NCI-H774 (cell line): ENCODE measurements at places on chromosomes 2 and 18.

DNA sequence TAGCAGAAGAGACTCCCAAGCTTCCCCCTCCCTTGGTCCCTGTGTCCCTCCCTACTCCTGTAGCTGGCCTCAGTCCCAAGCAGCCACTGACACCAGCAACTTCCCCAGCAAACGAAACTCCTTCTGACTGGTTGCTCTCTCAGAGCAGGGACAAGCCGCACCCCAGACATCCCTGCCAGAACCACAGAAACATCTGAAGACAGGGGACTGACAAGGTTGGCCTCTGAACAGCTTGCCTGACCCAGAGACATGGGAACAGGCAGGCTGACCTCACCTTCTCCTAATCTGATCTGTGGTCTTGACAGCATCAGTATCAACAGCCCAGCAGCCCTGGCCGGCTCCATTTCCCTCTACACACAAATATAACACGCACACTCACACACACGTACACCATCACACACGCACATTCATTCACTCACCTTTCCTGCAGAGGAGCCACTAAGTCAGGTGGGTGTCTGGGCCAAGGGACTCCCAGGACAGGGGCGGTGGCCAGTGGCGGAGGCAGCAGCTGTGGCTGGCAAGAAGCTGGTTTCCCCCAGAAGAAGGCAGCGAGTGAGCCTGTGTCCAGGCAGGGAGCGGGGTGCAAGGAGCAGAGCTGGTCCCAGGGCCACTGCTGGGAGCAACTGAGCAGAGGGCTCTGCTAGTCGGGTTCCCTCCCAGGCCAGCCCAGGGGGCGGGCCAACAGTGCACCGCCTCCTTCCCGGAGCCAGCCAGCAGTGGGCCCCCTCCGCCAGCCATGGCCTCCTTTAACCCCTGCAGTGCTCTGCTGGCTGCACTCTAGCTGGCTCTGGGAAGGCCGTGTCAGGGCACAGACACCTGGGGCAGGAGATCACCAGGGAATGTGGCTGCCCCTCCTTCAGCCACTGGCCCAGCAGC, 59.1 kb downstream of the TNS1 start:
- DNase-seq: peak; percentile 58

- no peak for DNase-seq
Observed at GRCh38 chr2:71576541-71576940, 123.2 kb downstream of the DYSF start.

DNA sequence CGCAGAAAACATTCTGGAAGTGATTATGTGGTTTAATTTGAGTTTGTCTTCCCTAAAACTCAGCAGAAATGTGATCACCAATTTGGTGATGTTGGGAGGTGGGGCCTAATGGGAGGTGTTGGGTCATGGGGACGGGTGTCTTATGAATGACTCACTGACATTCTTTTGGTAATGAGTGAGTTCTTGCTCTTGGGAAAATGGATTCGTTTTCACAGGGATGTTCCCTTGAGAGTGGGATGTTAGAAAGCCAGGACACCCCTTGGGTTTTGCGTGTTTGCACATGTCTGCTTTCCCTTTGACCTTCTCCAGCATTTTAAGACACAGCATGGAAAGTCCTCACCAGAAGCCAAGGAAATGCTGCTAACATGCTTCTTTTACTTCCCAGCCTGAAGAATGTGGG, 321.5 kb upstream of the NT5C1B start:
- no peak for DNase-seq

DNA sequence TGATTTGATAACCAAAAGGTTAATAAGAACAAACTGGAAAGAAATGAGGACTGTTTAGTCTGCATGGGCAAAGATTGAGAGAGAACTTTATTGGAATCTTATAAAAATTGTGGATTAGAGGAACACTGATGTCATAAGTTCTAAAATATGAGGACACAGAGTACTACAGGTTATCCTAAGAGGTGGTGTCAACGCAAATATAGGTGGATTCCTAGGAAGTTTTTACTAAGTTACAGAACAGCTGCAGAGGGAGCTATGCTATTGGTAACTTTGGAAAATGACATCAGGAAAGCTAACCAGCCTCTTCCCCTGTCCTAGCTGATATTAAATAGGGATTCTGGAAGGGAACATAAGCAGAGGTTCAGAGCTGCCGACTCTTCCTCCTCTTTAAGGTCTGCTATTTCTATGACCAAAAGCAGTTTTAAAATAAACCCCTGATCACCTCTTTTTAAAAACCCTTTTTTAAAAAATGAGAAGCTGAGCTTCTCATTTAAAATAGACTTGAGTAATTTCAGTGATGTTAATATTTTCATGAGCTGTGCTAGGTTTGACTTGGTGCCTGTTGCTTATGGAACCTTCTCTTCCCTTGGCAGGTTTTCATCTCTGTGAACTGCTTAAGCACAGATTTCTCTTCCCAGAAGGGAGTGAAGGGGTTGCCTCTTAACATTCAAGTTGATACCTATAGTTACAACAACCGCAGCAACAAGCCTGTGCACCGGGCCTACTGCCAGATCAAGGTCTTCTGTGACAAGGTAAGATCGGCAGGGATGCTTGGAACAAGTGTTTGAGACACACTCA, 34.2 kb downstream of the GRHL1 start:
- no peak for DNase-seq

DNA sequence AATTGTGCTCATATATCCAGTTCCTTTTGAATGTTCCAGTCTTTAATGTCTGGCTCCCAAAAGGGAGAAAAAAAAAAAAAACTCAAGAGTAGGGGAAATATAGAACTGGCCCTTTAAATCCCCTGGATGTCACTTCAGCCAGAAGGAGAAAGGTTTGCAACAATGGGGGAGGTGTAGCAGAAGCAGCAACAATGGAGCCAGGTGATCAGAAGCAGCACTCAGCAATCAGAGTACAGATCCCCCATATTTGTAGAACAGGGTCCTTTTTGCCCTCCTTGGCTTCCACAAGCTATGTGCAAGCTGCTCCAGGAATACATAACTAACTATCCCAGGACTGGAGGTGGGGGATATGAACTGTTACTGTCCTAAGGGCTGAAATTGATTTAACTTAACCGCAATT, 25.8 kb upstream of the ZNF397 start:
- peak; percentile 5 for DNase-seq

- DNase-seq: no peak
Observed at GRCh38 chr2:41717839-41718238, 330.0 kb upstream of the PKDCC start.

GRCh38 chr2:3248754-3249475, 128.7 kb downstream of the EIPR1 start:
- no peak for DNase-seq

- DNase-seq: no peak
Observed at GRCh38 chr18:28466204-28466603, 289.3 kb upstream of the CDH2 start.

DNA sequence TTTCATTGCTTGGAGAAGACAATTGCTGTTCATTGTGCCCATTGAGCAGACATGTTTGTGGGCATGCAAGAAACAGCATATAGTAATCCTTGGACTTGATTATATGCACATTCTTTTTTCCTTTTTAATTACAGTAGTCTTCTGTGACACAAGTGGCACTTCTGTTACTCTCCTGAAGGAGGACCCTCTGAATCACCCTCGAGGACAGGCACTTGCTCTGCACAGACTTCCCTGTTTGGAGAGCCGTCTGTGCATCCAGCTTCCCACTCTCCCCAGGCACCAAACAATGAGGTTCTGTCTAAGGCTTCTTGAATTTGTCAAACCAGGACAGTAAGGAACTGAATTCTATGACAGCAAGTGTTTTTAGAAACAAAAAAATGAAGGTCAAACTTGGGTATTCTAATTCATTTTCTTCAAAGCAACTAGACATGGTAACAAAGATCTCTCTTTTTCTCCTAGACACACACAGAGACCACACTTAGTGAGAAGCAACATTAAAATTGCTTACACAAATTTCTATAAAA, 844.6 kb upstream of the ID2 start:
- DNase-seq: no peak

GRCh38 chr2:129772190-129772579, 207.3 kb upstream of the RAB6C start:
- DNase-seq: no peak

- DNase-seq: no peak
Observed at GRCh38 chr2:219184121-219184520, 6.0 kb downstream of the RETREG2 start.

GRCh38 chr2:5749347-5749746, 57.2 kb downstream of the SOX11 start:
- no peak for DNase-seq

DNA sequence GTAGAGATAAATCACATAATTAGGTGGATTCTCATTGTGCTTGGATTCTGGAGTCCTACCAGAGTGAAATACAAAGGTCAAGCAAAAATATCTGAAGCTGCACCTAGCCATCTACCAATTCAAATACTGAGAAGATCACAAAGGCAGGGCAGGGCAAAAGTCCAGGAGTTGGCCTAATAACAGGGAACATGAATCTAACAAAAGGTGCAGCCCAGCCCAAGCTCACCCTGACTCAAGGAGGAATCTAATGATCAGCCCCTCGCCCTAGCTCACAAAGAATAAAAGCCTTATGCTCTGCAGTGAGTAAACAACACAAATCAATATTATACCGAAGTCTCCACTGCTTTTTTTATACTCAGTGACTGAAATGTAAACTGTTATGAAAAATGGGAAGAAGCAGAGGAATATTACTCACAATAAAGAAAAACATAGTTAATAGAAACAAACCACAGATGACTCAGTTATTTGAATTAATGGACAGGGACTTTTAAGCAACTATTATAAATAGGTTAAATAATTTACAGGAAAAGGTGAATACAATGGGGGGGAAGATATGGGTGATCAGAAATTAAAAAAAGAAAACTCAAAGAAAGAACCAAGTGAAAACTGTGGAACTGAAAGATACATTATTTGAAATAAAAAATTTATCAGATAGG, 49.5 kb downstream of the ANTXR1 start:
- no peak for DNase-seq

GRCh38 chr2:147660680-147661079, 184.1 kb upstream of the ACVR2A start:
- no peak for DNase-seq

DNA sequence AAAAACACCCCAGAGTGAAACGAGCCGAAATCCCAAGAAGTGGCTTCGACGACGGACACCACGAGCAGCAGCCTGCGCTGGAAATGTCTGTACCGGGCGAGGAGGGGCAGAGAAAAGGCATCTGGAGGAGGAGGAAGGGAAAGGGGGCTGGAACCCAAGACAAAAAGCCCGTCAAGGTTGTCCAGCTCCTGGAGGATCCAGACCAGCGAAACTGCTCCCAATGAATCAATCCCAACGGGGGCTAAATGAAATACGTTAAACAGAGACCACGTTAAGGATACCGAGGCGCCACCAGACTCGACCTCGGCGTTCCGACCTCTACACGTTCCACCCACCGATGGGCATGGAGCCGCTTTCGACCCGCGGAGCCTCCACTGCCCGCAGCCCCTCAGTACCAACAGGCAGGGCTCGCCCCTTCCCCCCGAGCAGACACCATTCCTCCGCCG, 400 bp downstream of the CCDC88A start:
- DNase-seq: peak; percentile 61

- DNase-seq: no peak
Observed at GRCh38 chr2:48444404-48444803, 85.5 kb upstream of the STON1 start.

DNA sequence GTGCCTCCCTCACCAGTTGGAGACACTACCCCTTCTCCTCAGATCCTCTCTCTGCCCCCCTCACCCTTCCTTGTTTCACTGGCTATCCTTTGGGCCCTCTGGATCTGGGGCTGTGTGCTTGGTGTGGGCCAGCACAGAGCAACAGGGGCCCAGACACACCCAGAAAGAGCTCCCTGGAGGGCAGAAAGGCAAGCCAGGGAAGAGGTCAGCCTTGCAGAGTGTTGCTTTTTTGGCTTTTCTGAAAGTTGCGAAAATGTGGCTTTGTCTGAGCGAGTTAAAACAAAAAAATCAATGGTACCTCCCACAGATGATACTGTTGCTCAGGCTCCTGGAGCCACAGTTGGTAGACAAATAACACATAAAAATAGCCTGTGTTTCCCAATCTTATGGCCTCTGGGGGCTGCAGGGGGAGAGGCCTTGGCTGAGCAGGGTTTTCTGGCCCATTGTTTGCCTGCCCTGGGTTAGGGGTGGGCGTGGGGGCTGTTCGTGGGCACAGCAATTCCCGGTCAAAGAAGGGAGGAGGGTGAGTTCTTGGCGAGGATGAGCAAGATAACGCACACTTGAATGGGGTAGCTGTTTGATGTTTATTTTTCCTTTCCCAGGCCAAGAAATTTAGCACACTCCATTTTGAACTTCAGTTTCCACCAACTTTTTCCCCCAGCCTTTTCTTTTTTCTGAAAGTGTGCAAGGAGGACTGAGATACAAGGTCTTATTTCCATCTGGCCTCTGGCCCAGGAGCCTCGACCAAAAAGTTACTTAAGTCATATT, 167.0 kb upstream of the HAAO start:
- no peak for DNase-seq

DNA sequence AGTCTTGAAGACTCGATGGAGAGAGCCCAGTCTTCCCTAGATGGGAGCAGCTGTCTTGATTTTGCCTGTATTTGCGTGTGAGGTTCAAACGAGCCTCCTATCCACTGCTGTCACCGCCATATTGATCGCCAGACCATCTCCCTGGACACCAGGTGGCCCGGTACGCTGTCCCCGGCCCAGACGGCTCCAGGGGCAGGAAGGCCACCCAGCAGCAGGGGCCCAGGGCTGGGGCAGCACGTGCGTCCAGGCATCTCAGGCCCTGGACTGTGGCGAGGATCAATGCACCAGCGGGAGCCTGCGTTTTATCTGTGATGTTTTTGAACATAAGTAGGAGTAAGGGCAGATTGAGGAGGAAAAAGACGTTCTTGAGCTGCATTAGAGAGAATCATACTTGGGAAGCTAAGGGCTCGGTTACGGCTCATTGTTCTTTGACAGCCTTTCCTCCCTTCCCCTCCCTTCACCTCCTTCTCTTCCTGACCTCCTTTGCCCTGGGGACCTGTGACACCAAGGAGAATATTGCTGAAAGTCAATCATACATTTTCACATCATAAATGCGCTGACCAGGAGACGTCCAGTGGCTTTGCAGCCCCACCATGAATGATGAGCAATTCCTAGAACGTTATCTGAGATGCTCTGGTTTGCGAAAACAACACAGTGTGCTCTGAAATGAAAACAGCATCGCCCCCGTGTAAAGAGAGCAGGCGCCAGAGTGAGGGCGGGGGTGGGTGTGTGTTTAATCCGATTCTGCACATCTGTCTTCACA, 711.2 kb upstream of the SALL3 start:
- no peak for DNase-seq

DNA sequence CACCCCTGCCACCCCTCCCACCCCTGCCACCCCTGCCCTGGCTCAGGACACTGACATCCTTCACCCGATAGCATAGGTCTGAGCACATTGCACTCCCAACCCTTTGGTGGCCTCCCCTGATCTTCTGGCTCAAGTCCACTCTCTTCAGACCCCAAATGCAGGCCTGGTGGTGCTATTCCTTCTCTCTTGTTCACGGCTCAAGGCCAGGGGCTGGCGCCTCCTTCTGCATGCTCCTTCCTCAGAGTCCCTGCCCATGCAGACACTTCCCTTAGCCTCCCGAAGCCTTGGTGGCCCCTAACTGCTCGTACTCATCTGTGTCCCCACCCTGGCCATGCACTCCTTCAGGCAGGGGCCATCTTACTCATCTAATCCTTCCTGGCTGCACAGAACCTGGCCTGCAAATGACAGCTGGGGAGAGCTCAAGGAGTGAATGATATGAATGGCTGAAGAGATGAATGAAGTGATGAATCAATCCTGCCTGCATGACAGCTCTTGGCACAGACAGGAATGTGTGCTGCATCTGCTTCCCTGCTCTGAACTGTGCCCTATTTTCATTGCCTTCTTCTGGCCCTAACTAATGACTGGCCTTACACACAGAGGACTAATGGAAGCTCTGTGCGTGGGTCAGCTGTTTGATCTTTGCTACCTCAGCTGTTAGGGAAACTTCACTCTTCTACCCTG, 290.8 kb downstream of the DYSF start:
- peak; percentile 17 for DNase-seq

GRCh38 chr2:129275706-129276105, 703.8 kb upstream of the RAB6C start:
- DNase-seq: no peak
